ENCODE measurements at places on chromosomes 6 and 20.
A peak's percentile ranks its signal among the peaks of the same experiment; 100 is the strongest.

GRCh38 chr6:7916959-7917358 lies 6.4 kb upstream of the TXNDC5 start:
- DNase-seq, result no peak

DNA sequence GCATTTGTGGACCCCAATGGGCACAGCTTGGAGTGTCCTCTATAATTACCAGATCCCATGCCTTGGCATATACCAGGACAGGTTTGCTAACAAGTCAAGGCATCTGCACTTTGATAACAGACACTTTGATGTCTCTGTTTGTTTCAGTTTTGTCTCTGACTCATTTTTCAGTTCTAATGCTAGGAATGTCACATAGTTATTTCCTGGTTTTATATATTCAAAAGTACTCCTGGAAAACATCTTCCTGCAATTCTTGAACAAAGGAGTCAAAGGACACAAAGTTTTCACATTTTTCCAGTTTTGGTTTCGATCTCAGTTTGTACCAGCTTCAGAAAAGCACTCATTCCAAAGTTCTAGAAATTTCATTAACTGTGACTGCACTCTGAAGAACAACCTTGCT lies 188.1 kb downstream of the FOXC1 start:
- peak; percentile 20 for DNase-seq

DNA sequence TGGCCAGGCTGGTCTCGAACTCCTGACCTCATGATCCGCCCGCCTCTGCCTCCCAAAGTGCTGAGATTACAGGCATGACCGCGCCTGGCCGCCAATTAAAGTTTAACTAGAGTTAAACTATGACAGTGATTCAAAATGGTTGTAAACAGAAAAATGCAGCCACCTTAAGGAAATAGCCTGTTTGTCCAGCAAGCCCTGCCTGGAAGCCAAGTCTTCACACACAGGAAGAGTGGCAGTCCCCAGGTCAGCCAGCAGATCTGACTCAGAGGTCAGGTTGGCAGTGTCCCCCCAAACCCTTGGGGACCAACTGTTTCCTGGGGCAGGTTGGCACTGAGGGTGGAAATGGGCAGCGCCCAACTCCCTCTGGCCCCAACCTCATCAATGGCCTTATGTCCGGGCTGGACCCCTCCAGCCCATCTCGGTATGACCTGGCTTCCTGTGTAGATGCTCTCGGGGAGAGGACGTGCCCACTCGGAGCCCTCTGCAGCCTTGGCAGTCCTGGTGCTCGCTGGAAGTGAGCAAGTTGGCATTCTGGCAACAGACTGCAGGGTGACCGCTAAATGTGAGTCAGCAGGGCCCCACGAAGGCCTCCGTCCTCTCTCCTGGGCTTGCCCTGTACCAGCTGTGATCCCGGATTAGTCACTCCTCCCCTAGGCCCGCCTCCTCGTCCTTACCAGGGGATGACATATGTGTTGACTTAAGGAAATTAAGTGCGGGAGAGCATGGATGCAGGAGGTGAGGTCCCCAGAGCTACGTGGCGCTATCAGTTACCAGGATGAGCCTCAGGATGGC lies 9.7 kb upstream of the HSP90AB1 start:
- peak; percentile 93 for DNase-seq

DNA sequence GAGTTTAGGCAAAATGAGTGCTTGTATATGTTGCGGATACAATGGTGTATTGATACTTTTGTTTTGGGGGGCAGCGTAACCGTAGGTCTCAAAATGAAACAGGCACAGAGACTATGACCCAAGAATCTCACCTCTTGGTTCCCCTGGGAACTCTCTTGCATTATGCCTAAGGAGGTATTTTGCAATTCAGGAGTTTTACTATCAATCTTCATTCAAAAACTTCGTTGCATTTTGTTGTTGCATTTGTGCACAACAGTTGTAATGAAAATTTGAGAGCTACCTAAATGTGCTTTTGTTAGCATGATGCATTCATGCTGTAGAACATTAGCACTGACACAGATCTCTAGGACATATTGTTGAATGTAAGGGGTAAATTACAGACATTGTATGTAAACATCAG lies 18.2 kb downstream of the VTA1 start:
- DNase-seq, result no peak

Measured in GM03348 (cell line).